ENCODE measurements at places on chromosomes 12 and 14.

DNA sequence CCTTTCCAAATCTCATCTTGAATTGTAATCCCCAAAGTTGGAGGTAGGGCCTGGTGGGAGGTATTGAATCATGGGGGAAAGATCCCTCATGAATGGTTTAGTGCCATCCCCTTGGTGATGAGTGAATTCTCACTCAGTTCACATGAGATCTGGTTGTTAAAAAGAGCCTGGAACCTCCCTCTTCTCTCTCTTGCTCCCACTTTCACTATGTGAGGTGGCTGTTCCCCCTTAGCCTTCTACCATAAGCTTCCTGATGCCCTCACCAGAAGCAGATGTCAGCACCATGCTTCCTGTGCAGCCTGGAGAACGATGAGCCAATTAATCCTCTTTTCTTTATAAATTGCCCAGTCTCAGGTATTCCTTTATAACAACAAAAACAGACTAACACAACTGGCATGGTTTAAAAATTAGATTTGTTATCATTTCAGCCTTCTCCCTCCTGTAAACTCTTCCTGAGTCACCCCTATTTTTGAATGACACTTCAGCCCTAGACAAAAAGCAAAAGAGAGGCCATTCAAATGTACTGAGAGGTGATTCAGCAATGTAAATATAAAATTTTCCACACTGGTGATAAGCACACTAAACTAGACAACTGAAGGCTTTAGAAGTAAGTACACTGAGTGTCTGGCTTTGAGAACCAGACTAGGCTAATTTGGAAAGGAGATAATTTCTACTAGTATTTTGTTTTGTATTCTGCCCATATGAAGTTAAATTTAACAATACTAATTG is 212.1 kb upstream of the ABCD2 start:
- DNase-seq: no peak

DNA sequence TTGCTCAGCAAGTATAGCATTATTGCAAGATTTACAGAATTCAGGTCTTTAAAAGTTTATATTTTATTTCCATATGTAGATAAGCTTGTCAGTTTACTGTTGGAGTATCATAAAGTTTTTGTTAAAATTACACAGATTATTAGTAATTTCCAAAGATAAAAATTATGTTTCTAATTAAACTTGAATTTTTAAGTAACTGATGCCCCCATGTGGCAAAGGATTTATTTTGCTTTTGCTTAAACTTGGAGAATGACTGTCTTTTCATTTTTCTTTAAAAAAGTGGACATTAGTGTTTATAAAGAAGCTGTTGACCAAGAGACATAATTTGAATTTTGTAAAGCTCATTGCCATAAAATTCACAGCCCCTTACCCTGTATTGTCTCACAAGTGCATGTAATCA is 45.8 kb downstream of the ETNK1 start:
- no peak for DNase-seq

DNA sequence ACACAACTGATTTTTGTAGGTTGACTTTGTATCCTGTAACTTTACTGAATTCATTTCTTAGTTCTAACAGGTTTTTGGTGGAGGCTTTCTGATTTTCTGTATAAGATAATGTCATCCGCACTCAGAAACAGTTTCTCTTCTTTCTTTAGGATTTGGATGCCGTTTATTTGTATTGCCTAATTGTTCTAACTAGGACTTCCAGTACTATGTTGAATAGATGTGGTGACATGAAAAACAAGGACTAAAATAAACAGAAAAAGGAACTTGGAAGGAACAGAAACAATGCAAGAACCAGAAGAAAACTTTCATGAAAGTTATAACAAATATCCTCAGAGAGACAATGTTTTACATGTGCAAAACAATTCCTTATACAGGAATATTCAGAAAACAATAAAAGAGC is 100.3 kb downstream of the GTF2A1 start:
- DNase-seq: no peak

DNA sequence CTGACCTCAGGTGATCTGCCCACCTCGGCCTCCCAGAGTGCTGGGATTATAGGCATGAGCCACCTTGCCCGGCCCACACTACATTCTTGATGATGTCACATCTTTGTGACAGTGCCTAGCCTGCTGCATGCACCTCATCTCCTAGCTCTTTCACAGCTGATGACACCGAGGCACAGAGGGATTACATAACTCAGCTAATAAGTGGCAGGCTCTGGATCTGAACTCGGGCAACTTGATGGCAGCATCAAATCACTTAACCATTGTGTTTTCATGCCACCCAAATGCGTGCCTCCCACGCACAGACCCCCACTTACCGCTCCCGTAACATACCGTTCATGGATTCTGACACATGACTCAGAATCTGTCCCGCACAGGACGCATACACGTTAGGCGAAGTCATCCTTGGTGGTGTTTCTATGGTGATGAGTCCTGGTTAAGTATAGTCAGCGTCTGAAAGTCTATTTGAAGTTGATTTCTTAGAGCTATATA is 7.4 kb downstream of the TMEM120B start:
- no peak for DNase-seq

- DNase-seq: no peak
Measured at GRCh38 chr12:26539131-26539530, 293.9 kb downstream of the ITPR2 start.

GRCh38 chr12:5590316-5590715 is 158.4 kb downstream of the NTF3 start:
- DNase-seq: no peak

GRCh38 chr14:21024585-21025370 is at the start of gene NDRG2:
TSS of gene NDRG2 (minus strand) at chr14:21025061. CDS start at chr14:21023315, 1,746 bp downstream.
- peak; percentile 40 for DNase-seq

DNA sequence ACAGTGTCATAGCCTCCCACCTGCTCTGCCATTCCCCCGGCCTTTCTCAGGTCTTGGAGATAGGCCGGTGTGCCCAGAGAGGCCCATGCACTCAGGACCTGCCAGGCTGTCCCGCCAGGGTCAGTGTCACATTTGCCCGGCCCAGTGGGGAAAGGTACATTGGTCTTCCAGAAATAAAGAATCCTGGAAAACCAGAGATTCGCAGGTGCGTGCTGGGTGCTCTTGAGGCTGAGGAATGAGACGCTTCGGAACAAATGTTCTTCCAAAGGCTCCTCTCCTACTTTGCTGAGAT is 205.8 kb upstream of the RTL1 start:
- DNase-seq: no peak

- DNase-seq: no peak
Measured at GRCh38 chr12:103043531-103044486, 86.3 kb downstream of the ASCL1 start.

- no peak for DNase-seq
Measured at GRCh38 chr12:31326736-31327659, 1.0 kb upstream of the SINHCAF start.

GRCh38 chr12:95237315-95237714 is 19.7 kb downstream of the VEZT start:
- DNase-seq: no peak

DNA sequence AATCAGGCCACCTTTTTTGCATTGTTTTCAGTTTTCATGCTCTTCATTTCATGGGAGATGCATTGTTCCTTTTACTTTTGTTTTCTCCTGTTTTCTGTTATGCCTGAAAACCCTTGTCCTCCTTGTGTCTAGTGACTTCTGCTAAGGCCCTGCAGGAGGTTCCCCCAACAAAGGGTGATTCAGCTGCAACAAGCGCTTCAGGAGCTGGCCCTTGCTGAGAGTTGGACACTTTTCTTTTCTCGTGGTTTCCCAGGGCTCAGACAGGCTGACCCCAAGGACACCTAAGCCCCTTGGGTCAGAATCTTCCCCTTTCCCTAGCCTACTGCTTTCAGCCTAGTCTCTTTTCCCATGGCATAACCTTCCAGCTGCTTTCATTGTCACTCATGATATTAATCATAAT is 98.9 kb downstream of the PLXNC1 start:
- no peak for DNase-seq

DNA sequence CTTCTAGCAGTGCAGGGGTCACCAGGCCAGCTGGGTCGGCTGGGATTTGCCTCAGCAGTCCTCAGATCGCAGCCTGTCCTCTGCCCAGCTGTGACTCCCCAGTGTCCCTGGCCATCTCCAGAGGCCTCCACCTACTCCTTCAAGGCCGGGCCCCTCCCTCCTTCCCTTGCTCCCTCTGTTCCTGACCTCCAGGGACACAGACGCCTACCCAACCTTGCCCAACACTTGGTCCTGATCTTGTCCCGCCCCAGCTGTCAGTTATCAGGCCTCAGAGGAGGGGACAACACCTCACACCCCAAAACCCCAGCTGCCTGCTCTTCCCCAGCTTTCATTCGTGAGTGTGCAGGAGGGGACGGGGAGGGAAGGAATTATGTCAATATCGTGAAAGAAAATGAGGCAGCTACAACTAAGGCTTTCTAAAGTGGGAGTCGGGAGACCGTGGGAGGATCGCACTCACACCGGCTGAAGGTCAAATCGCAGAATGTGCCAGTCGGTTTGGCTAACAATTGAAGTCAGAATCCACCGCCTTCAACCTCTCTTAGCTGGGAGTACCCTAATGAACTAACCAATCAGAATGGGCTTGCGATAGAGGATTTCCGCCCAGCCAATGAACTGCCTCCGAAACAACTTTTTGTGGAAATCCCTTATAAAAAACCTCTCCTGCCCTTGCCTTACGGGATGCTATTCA is 9.4 kb upstream of the PLBD2 start:
- no peak for DNase-seq

- DNase-seq: peak; percentile 61
Measured at GRCh38 chr12:90280564-90281058, 572.0 kb upstream of the ATP2B1 start.

- DNase-seq: peak; percentile 71
Measured at GRCh38 chr14:100063314-100063941, 1.8 kb upstream of the EVL start.

DNA sequence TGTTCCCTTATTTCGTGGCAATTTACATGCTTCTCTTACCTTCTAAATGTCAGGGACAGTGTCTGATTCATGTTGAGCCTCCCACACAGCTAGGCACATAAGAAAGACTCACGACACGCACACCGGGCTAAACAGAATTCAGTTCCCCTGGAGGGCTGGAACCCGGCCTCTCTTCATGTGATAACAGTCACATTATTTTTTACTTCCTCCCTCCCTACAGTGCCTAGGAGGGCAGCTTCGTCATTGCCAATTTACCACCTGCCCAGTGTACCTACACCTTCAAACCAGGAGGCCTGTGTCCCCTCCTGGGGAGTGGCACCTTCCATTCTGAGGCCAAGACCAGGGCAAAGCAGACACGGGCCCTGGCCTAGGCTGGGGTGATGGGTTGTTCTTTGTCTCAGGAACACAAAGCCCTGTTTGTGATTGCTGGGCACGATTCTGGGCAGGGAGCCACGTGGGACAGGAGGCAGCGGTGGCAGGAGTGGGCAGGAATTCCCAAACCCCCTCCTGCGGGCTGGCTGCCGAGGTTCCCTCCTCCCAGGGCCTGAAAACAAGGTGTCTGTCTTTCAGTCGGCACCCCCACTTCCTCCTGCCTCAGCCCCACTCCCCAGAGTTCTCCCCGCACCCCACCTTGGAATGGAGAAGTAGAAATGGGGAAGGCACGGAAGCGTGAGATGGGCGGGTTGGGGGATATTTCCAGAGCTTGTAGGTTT is 6.8 kb upstream of the RASAL1 start:
- DNase-seq: no peak

GRCh38 chr14:90774316-90774715 is 41.9 kb downstream of the TTC7B start:
- DNase-seq: no peak

GRCh38 chr12:674272-674781 is 11.1 kb upstream of the NINJ2 start:
- peak; percentile 97 for DNase-seq

Measured in activated CD4-positive, alpha-beta T cell treated with anti-CD3 and anti-CD28 coated beads, Interleukin-2, amount 50 U/mL, for 16 hours (primary cell).